ENCODE measurements at places on chromosomes 11 and 22.
A peak's percentile ranks its signal among the peaks of the same experiment; 100 is the strongest.

DNA sequence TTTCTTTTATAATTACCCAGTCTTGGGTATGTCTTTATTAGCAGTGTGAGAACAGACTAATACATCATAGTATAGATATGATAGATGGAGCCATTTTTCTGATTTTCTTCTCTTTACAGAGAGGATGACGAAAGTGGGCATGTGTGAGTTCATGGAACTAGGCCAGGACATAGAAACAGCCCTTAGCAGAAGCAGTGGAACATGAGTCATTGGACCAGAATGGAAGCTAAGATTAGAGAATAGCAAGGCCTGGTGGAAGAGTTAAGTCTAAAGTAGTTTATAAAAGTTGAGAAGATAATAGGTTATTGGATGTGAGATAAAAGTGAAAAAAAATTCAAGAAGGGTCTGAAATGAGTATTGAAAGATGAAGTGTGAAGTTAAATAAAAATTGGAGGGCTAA is 97.0 kb upstream of the MPPED2 start:
- DNase-seq: no peak

- no peak for DNase-seq
Observed at GRCh38 chr11:79348976-79349682, 91.7 kb downstream of the TENM4 start.

DNA sequence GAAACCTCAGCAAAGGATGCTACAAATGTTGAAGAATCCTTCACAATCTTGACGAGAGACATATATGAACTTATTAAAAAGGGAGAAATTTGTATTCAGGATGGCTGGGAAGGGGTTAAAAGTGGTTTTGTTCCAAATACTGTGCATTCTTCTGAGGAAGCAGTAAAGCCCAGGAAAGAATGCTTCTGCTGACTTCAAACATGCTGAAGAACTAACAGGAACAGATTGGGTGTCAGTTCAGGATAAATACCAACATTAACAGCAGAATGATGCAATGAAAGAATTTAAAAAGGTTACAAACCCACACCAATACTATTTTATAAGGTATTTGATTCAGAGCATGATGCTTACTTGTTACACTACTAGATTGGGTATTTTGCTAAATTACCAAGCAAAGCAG is 33.9 kb downstream of the RAB39A start:
- DNase-seq: no peak

DNA sequence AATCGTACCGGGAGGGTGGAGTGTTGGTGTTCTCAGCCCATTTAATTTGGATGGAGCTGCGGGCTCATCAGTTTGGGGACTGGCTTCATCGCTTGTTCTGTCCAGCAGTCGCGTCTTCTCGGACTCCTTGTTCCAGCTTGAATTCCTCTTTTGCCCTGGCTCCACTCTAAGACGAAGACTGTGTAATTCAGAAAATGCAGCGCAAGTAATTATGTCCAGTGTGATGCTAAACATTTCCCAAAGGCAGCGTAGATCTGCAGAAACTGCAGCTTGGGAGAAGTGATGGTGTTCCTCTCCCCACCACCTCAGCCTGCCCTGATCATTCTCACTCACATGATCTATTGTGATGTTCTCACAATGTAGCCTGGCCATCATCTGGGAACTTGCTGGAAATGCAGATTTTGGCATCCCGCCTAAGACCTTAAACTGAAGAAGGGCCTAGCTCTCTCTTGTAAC is 666 bp downstream of the SLC25A18 start:
- no peak for DNase-seq

- DNase-seq: no peak
Observed at GRCh38 chr22:23622634-23623033, 9.5 kb downstream of the DRICH1 start.

GRCh38 chr11:134342572-134343340 is 11.0 kb downstream of the GLB1L2 start:
- DNase-seq: no peak

DNA sequence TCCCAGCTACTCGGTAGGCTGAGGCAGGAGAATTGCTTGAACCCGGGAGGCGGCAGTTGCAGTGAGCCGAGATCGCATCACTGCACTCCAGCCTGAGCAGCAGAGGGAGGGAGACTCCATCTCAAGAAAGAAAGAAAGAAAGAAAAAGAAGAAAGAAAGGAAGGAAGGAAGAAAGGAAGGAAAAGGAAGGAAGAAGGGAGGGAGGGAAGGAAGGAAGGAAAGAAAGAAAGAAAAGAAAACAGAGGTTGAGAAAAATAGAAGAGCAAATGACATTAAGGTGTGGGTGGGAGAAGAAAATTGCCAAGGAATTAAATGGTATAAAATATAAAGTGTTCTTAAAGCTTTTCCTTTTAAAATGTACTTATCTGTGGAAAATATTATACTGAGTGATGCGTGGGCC is 49.9 kb downstream of the AHNAK start:
- no peak for DNase-seq

DNA sequence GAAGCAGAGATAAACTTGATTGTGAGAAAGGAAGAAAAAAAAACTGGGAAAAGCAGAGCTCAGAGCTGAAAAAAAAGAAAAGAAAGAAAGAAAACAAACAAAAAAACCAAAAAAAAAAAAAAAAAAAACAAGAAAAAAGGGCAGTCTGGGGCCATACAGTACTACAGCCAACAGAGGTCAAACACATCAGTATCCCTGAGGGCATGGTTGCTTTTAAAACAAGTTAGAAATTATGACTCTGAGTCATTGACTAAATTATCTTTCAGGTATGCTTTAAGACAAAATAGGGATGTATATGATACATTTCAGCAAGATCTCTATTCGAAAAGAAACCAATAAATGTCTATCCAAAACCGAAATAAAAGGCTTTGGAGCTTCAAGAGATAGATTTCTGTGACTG is 37.1 kb upstream of the TLCD5 start:
- no peak for DNase-seq

DNA sequence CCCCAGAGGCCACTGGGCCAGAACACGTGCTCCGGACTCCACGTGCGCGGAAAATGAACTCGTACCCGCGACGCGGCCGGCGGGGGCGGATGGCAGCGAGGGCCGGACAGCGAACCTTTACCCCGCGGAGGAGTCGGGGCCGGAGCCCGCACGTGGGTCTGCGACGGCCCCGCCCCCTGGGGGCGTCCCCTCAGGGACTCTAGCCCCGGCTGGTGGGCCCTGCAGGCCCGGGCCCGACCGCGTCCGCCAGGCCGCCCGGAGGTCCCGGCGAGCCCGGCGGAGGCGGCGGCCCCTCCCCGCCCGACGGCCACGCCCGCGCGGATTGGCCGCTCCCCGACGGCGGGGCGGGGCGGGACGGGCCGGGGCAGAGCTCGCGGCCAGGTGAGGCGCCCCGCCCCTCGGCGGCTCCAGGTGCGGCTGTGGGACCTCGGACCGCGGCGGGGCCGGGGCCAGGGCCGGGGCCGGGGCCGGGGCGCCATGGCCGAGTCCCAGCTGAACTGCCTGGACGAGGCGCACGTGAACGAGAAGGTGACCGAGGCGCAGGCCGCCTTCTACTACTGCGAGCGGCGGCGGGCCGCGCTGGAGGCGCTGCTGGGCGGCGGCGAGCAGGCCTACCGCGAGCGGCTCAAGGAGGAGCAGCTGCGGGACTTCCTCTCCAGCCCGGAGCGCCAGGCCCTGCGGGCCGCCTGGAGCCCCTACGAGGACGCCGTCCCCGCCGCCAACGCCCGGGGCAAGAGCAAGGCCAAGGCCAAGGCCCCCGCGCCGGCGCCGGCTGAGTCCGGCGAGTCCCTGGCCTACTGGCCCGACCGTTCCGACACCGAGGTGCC is at the start of gene FAM83F:
Gene FAM83F (plus strand): TSS at position 389 of the 827 bp plus-strand sequence. CDS start 89 bp downstream, at position 478.
- no peak for DNase-seq

DNA sequence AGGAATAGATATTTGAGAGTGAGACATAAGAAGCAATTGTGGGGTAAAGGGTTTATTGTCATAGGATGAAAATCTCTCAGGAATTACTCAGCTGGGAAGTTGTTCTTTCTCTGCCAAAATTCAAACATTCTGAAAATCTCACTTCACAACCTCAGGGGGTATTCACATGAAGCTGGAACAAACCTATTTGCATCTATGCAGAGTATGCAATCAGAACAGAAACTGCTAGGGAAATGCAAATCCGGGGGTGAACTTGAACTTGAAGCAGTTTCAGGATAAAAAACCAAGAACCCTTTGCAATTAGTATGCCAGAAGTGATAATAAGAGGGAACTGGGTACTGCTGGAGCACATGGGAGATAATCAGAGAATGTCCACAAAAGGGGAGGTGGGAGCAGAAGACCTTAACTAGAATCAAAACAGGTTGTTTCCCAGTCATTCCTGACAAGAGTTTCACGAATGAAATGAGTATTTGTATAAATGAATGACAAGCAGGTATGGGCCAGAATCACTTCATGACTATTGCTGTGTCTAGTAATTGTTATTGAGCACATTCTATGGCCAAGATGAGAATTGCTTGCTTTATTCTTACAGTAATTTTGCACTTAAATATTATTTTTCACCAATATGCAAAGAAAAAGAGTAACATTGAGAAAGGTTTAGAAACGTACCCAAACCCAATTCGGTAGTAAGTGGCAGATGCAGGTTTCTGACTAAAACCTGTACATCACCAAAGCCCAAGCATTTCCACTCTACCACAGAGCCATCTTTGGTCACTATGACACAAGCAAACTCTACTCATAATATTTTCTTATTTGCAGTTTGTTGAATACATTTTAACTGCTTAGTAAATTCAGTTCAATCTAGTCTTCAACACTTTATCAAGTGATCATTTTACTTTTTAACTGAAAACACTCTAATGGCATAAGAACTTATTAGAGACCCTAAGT is 61.8 kb upstream of the UBASH3B start:
- DNase-seq: no peak

- peak; percentile 37 for DNase-seq
Observed at GRCh38 chr22:37623075-37624016, 14.7 kb downstream of the GGA1 start.

GRCh38 chr11:68352591-68352990 is 40.2 kb downstream of the LRP5 start:
- DNase-seq: no peak

- peak; percentile 46 for DNase-seq
Observed at GRCh38 chr11:21909145-21909544, 283.7 kb upstream of the ANO5 start.

- peak; percentile 69 for DNase-seq
Observed at GRCh38 chr22:24894998-24895397, 51.5 kb downstream of the LHFPL7 start.

- DNase-seq: no peak
Observed at GRCh38 chr11:75625991-75626888, 42.6 kb downstream of the MAP6 start.

- no peak for DNase-seq
Observed at GRCh38 chr11:85132851-85133585, 494.1 kb downstream of the DLG2 start.

DNA sequence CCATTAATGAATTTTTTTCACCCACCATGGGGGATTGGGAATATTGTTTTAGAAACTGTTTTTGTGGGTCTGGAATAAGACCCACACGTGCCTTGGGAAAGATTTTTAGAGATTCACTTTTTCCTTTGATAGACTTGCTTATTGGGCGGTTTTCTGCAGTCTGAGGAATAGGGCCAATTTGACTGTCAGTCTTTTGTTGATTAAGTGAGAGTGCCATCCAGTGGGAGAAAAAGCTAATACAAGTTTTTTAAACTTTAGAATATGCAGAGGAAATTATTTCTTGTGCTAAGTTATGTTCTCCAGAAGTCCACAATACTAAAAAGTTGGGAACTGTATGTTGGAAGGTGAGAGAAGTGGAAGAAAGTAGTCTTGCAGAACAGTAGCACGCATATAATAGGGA is 56.1 kb downstream of the PRMT3 start:
- DNase-seq: peak; percentile 26

DNA sequence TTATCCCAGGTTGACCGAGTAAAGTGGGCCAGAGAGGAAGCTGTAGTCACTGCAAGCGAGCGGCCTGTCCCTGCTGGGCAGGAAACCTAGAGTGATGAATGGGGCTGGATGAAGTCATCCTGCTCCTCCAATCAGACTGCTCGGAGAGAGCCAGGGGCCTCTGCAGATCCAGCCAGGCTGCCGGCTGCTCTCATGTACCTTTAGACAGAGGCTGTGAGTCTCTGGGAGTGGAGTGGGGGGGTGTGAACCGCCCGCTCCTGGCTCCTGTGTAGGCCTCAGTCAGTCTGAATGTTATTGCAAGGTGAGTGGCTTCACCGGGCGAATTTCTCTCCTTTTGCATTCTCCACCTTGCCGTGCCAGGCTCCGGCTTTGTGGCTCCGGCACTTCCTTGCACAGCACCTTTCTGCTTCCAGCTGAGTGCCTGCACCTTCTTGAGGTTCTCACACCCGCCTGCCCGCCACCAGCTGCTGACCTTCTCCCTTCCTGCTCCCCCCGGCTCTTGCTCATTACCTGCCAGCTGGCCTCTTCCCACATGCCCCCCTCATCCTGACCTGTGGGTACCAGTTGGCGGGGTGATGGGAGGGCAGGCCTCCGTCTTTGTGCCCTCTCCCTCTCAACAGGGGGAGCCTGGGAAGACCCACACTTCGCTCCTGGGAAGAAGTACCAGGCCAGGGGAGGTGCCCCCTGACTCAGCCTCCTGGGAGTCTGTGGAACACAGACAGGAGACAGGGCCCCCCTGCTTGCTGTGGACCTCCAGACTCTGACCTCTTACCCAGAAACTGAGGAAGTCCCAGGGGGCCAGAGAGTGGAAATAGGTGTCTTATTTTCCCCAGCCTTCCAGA is 79.9 kb downstream of the GRAMD1B start:
- DNase-seq: no peak

DNA sequence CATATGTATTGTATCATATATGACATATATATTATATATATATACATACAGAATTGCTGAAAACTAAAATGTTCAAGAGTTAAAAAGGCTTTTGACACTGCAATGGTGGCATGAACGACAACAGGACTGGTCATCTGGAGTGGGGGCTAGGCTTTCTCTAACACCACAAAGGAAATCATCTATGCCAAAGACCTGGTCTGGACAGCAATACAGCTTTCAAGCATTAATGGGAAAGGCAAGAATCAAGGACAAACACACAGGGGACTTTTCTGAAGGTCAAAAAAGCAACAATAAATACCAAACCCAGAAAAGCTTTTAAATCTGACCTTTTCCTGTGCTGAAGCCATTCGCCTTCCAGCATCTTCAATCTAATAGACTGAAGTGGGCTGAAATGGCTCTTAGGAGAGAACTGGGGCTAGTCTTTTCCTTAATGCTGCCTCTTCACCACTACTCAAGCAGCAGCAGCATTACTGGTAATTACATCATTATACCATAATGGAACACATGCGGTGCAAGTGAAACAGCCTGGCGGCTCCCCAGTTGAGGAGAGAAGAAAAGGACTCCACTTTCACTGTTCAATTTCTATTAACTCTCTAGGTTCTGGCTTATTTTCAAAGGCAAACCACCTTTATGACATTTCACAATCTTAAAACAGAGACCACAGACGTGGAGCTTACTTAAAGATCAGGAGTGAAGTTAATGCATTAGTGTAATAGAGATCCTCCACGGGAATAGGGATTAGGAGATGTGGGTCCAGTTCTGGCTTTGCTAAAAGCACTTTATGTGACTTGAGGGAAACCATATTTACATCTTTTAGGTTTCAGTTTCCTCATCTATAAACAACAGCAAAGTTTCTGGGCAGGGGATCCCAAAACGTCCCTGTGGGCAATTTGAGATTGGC is 63.0 kb downstream of the GAB2 start:
- DNase-seq: peak; percentile 21

DNA sequence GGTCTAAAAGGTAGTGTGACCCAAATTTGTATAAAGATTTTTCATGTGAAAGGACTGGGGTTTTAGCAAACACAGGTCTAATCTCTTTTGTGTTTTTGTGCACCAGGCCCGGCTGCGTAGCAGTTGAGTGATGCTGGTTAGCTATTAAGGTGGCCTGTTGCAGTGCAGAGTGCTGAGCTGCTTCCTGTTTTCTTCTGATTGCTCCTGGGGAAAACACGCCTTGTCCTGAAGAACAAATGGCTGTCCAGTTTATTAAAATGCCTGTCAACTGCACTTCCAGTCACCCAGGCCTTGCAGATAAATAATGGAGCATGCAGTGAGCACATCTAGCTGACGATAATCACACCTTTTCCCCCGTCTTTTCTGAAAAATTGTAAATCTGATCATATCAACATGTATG is 1.8 kb downstream of the SRSF8 start:
- peak; percentile 90 for DNase-seq

Measured in NCI-H460 (cell line).